ENCODE measurements at places on chromosomes 1 and 21.

- H3K27me3 ChIP-seq: no peaks in the 10 kb centered on the region
- peaks cover 2% of the 10 kb centered on the region for H3K4me1 ChIP-seq
- H3K4me3 ChIP-seq: no peak overlapping the region
- DNase-seq: no peak
Observed at GRCh38 chr1:44249543-44249942, 36.3 kb downstream of the DMAP1 start.

- no peak for DNase-seq
- H3K4me1 ChIP-seq: no peaks in the 10 kb centered on the region
- no peaks in the 10 kb centered on the region for H3K27me3 ChIP-seq
- H3K27ac ChIP-seq: no peak overlapping the region
Observed at GRCh38 chr1:53807916-53808315, 30.2 kb downstream of the NDC1 start.

- peaks cover 1% of the 10 kb centered on the region for H3K36me3 ChIP-seq
- H3K27me3 ChIP-seq: no peaks in the 10 kb centered on the region
- H3K27ac ChIP-seq: no peak overlapping the region
- no peaks in the 10 kb centered on the region for H3K4me1 ChIP-seq
- DNase-seq: no peak
Observed at GRCh38 chr1:162676087-162676486, 43.8 kb downstream of the DDR2 start.

DNA sequence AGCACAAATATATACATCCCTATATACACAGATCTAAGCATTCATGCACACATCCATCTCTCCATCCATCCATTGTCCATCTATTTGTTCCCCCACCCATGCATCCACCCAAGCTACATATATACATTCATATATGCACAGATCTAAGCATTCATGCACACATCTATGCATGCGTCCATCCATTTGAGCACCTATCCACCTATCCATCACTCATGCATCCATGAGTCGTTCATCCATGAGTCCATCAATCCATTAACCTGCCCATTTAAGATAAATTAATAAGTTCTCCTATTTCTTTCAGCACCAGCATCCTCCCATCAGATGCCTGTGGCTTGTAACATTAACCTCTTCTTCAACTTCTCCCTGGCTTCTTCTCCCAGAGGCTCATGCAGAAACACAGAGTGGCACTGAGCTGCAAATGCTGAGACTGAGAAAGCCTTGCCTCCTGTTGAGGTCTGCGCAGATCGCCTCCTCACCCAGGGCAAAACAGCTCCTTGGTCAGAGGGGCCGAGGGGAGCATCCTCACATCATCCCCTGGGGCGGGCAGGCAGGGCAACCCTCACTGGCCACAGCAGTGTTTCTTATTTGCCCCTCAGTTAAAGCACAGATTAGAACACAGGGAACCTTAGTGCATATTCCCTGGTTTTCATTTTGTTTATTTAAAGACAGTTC is 17.4 kb upstream of the PDE9A start:
- H3K27ac ChIP-seq: no peak overlapping the region
- H3K36me3 ChIP-seq: no peaks in the 10 kb centered on the region

- H3K4me3 ChIP-seq: no peak overlapping the region
- H3K27me3 ChIP-seq: peaks cover 20% of the 10 kb centered on the region
- H3K36me3 ChIP-seq: no peaks in the 10 kb centered on the region
- no peak overlapping the region for H3K27ac ChIP-seq
- no peaks in the 10 kb centered on the region for H3K4me1 ChIP-seq
Observed at GRCh38 chr1:244226435-244226834, 175.4 kb downstream of the ZBTB18 start.

GRCh38 chr21:17451364-17451891 is 61.4 kb upstream of the CXADR start:
- H3K4me1 ChIP-seq: peaks cover 1% of the 10 kb centered on the region
- H3K36me3 ChIP-seq: peaks cover 2% of the 10 kb centered on the region
- no peak overlapping the region for H3K27ac ChIP-seq
- H3K27me3 ChIP-seq: peaks cover 5% of the 10 kb centered on the region
- no peak for DNase-seq

- no peak for DNase-seq
- H3K36me3 ChIP-seq: no peaks in the 10 kb centered on the region
- no peaks in the 10 kb centered on the region for H3K27me3 ChIP-seq
- peaks cover 28% of the 10 kb centered on the region for H3K4me1 ChIP-seq
Observed at GRCh38 chr1:85144351-85144750, 56.5 kb downstream of the SYDE2 start.

GRCh38 chr1:159012495-159012894 is 2.8 kb downstream of the IFI16 start:
- H3K27ac ChIP-seq: no peak overlapping the region
- H3K4me3 ChIP-seq: no peak overlapping the region
- no peak for DNase-seq
- peaks cover 15% of the 10 kb centered on the region for H3K4me1 ChIP-seq
- no peaks in the 10 kb centered on the region for H3K36me3 ChIP-seq
- no peaks in the 10 kb centered on the region for H3K27me3 ChIP-seq

DNA sequence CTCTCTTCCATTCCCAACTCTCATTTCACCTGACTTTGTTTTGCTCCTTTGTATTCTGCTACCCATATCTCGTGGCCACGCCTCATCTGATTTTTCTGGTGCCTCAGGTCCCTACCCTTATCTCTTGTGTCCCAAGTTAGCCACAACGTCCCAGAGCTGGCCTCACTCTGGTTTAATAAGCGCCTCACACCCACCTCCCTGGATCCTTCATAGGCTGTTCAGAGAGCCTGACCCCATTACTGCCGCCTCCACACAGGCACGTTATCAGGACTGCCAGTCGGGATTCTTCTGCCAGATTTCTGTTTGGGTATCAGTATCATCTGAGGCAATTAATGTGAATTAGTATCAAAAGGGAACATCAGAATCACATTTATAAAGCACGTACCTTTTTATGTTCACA is 34.7 kb upstream of the TMEM125 start:
- no peaks in the 10 kb centered on the region for H3K36me3 ChIP-seq
- H3K4me1 ChIP-seq: peaks cover 19% of the 10 kb centered on the region
- peaks cover 3% of the 10 kb centered on the region for H3K27me3 ChIP-seq
- no peak overlapping the region for H3K27ac ChIP-seq
- H3K4me3 ChIP-seq: no peak overlapping the region

GRCh38 chr1:20643080-20643479 is 9.8 kb downstream of the PINK1 start:
- H3K36me3 ChIP-seq: peaks cover 15% of the 10 kb centered on the region
- no peak overlapping the region for H3K4me3 ChIP-seq
- no peak for DNase-seq
- H3K4me1 ChIP-seq: no peaks in the 10 kb centered on the region

DNA sequence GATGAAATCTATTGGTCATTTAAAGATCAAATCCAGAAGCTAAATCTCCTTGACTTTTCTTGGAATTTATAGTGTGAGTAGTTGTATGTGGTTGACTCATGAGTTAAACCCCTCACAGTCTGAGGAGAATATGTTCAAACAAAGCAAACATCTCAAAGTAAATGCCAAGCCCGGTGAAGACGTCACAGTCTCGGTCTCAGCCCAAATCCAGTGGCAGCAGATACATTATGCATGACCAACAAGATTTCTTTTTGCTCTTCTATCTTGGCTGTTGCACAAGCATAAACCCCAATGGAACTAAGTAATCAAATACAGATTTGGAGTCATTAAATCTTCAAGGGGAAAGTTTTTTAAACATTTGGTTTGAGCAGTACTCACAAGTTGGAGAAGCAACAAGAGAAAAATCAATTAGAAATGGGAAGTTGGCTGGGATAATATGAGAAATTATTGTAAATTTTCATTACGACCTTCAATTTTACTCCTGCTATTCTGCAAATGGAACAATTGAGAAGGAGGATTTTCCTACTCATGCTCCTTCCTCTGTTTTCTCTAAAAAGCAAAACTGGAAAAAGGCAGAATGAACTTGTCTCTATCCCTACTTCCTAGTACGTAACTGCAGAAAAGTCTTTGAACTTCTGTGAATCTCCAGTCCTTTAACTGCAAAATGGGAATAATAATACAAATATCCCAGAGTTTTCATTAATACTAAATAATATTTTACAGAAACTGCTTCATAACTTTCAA is 575.8 kb downstream of the NUF2 start:
- H3K27ac ChIP-seq: no peak overlapping the region
- no peaks in the 10 kb centered on the region for H3K4me1 ChIP-seq
- no peaks in the 10 kb centered on the region for H3K36me3 ChIP-seq
- no peak for DNase-seq

- no peaks in the 10 kb centered on the region for H3K36me3 ChIP-seq
- no peaks in the 10 kb centered on the region for H3K4me1 ChIP-seq
- no peak overlapping the region for H3K4me3 ChIP-seq
- DNase-seq: no peak
- H3K27ac ChIP-seq: no peak overlapping the region
Observed at GRCh38 chr1:17168091-17168876, 36.6 kb upstream of the PADI1 start.

GRCh38 chr1:118185084-118185832 is at the start of gene SPAG17:
Gene SPAG17 (minus strand): TSS chr1:118185228. CDS start chr1:118185157, 71 bp downstream.
- H3K27ac ChIP-seq: peak within 1 kb of the TSS; percentile 67
- peaks cover 15% of the 10 kb centered on the region for H3K4me1 ChIP-seq
- DNase-seq: peak; percentile 75

GRCh38 chr1:59077466-59078069 is 219.3 kb upstream of the FGGY start:
- no peak overlapping the region for H3K27ac ChIP-seq
- peaks cover 27% of the 10 kb centered on the region for H3K4me1 ChIP-seq
- H3K27me3 ChIP-seq: peaks cover 53% of the 10 kb centered on the region
- no peak overlapping the region for H3K4me3 ChIP-seq

- H3K4me1 ChIP-seq: no peaks in the 10 kb centered on the region
- no peaks in the 10 kb centered on the region for H3K27me3 ChIP-seq
- no peak overlapping the region for H3K4me3 ChIP-seq
- DNase-seq: peak; percentile 12
- peaks cover 21% of the 10 kb centered on the region for H3K36me3 ChIP-seq
Observed at GRCh38 chr1:62082456-62083363, 111.9 kb upstream of the L1TD1 start.

Data from progenitor cell of endocrine pancreas (in vitro differentiated cells).